ENCODE measurements at places on chromosomes 7 and 10.

- no peak for DNase-seq
- peaks cover 3% of the 10 kb centered on the region for H3K36me3 ChIP-seq
- peaks cover 3% of the 10 kb centered on the region for H3K27me3 ChIP-seq
- peaks cover 16% of the 10 kb centered on the region for H3K4me1 ChIP-seq
Observed at GRCh38 chr7:55100544-55101327, 81.9 kb downstream of the EGFR start.

DNA sequence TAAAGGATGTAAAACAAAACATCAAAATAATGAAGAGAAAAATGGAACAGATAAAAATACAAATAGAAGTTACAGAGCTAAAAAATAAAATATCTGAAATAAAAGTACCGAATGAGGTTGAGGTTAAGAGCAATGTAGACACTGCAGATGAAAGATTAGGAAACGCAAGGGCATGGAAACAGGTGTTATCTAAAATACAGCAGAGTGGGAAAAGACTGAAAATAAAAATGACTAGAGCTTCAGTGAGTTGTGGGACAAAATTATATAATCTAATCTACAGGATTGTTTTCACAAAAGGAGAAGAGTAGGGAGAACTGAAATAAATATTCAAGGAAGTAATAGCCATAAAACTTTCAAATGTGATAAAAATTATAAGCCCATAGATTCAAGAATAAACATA is 123.8 kb downstream of the PTEN start:
- H3K4me1 ChIP-seq, result peaks cover 5% of the 10 kb centered on the region
- H3K36me3 ChIP-seq, result no peaks in the 10 kb centered on the region
- H3K27me3 ChIP-seq, result peaks cover 2% of the 10 kb centered on the region

DNA sequence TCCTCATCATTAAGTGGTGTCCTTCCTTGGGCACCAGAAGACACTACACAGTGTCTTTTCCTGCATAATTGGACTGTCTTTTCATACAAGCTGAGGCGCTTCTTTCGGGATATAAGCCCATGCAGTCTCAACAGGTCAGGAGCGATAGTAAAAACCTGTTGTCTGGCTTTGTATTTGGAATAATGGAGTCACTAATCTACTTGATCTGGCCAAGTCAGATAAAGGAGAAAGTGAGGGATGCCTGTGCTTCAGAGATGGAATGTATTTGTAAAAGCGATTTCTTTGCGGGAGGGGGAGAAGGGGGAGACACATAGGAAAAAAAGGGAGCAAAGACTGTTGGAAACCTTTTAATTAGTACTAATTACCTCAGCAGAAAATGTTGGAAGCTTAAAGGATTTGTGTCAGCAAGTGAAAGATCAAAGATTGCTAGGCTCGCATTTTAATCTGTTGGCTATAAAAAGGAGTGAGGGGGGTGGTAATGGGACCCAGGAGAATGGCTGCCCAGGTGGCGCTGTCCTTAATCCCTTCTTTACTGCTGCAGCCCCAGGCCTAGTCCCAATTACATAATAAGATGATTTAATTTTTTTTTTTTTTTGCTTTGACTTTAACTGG is 581.4 kb downstream of the LRMDA start:
- H3K27me3 ChIP-seq, result peaks cover 25% of the 10 kb centered on the region
- DNase-seq, result no peak
- H3K4me1 ChIP-seq, result peaks cover 9% of the 10 kb centered on the region
- H3K36me3 ChIP-seq, result no peaks in the 10 kb centered on the region
- no peak overlapping the region for H3K27ac ChIP-seq

DNA sequence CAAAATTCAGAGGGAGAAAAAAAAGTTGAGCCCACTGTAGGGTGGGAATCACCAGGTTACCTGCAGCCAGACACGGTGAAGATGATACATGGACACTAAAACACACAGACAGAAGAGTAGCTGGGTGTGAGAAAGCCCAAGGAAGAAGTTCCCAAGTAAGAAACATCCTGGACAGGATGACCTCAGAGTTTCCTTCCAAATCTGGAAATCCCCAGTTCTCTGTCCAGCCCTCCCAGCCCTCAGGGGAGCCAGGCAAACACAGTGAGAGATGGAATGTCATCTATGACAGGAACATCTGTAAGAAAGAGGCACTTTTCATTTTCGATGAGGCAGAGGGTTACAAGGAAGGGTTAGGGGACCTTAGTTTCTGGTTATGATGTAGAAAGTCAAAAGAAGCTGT is 125.1 kb upstream of the LYZL1 start:
- peaks cover 1% of the 10 kb centered on the region for H3K4me1 ChIP-seq
- no peaks in the 10 kb centered on the region for H3K27me3 ChIP-seq
- no peak for DNase-seq

Measured in progenitor cell of endocrine pancreas (in vitro differentiated cells).